ENCODE measurements at places on chromosomes 3 and 15.

- no peak for DNase-seq
These were observed 402.8 kb upstream of the RARB start for GRCh38 chr3:25025236-25025635.

DNA sequence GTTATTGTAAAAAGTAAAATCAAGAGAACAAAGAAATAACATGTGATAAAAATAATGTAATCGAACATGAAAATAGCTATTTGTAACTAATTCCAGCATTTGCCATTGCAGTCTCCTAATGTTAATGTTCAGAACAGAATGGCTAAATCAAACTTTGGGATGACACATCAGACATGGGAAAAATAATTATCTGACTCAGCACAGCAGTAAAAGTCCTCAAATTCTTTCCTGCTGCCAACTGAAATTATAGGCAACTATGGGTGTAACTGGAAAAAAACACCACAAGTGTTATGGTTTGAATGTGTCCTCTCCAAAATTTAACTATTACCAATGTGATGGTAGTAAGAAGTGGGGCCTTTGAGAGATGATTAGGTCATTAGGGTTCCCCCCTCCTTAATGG, 446.7 kb downstream of the C3orf38 start:
- DNase-seq = no peak

GRCh38 chr3:169242708-169243513, 420.6 kb downstream of the MECOM start:
- no peak for DNase-seq

GRCh38 chr3:190369668-190370295, 18.2 kb upstream of the CLDN16 start:
- DNase-seq = no peak

- DNase-seq = peak; percentile 63
These were observed 363.6 kb upstream of the ARPP21 start for GRCh38 chr3:35275768-35276167.

DNA sequence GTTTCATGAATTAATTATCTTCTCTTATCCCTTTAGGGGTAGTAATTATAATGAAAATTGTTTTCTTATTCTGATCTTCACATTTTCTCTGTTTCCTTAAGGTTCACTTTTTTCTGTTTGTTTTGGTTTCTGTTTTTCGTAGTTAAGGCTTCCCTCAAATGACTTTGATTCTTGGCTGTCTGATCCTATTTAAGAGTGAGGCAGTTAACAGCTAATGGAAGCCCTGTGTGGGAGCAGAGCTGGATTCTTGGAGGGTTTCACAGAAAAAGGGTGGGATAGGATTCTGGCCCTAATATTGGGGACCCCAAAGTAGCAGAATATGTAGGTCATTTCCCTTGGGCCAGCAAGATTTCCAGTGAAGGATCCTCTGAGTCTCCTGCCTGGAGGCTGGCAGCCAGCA, 6.8 kb upstream of the AMOTL2 start:
- no peak for DNase-seq

GRCh38 chr3:56003129-56003528, 465.1 kb downstream of the ERC2 start:
- DNase-seq = no peak

DNA sequence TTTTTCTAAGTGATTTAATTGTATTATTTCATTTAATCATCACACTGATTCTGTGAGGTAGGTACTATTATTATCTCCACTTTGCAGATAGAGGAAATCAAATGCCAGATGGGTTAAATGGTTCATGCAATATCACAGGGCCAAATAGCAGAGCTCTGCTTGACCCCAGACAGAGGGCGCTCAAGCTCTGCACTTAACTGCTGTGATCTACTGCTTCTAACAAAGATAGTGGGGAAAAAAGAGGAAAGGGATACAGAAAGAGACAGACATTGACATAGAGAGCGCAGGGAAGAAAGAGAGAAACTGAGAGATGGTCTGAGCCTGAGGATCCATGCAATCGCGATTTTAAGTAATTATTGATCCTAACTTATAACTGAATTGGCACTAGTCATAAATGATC, 279.1 kb upstream of the THRB start:
- peak; percentile 52 for DNase-seq
